Activated CD4-positive, alpha-beta T cell treated with anti-CD3 and anti-CD28 coated beads, Interleukin-2, amount 10 ng/mL, durations not matched to agents 7 days and 5 days (primary cell): ENCODE measurements at places on chromosomes 1 and 21. TPM values are rescaled to one million over a fixed set of nuclear protein-coding genes. Genes with fewer than 3 reads are reported as not detected.

GRCh38 chr1:41417746-41418145 lies 56.5 kb downstream of the FOXO6 start:
- no peaks in the 10 kb centered on the region for H3K4me1 ChIP-seq
- H3K4me3 ChIP-seq, result no peak overlapping the region
- no peaks in the 10 kb centered on the region for H3K36me3 ChIP-seq
- H3K27me3 ChIP-seq, result no peaks in the 10 kb centered on the region

GRCh38 chr21:39077876-39078275 lies 105.4 kb downstream of the PSMG1 start:
- H3K4me1 ChIP-seq, result no peaks in the 10 kb centered on the region
- H3K4me3 ChIP-seq, result no peak overlapping the region
- H3K36me3 ChIP-seq, result no peaks in the 10 kb centered on the region
- no peak overlapping the region for H3K27ac ChIP-seq
- DNase-seq, result no peak

The GOLT1A gene
- total RNA-seq, result not detected

DNA sequence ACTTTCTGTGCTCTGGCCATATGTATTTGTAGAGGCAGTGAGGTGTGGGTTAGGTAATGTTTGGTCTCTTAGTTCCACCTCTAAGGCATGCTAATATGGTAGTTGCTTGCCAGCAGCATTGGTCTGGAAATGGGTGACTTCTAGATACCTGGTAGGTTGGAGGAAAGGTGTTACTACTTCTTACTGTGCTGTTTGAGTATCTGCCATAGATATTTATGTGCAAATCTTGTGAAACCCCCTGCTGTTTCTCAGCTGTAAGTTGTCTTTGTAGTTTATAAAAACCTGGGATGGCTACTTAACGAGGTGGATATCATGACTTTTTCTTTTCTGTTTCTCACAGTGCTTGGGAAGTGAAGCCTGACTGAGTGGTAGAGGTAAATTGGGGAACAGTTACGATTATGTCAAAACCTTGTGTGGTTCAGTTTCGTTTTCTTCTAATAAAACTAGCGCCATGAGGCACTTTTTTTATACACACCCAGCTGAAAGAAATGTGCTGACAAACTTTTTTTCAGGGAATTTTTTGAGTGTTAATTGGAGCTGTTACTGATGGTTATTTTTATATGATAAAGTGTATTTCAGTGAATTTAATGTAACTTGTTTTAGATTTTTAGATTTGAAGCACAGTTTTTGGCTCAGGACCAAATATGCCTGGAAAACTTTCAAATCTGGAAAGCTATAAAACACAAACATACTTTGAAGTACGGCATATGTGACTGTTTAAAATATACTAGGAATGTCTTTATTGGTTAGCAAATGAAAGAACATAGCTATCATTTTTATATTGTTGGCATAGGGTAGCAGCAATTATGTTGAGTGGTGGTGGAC lies 42.1 kb downstream of the CAMSAP2 start:
- H3K4me1 ChIP-seq, result peaks cover 2% of the 10 kb centered on the region
- no peak for DNase-seq
- H3K4me3 ChIP-seq, result no peak overlapping the region
- peak overlapping the region; percentile 52 for H3K27ac ChIP-seq
- no peaks in the 10 kb centered on the region for H3K36me3 ChIP-seq

DNA sequence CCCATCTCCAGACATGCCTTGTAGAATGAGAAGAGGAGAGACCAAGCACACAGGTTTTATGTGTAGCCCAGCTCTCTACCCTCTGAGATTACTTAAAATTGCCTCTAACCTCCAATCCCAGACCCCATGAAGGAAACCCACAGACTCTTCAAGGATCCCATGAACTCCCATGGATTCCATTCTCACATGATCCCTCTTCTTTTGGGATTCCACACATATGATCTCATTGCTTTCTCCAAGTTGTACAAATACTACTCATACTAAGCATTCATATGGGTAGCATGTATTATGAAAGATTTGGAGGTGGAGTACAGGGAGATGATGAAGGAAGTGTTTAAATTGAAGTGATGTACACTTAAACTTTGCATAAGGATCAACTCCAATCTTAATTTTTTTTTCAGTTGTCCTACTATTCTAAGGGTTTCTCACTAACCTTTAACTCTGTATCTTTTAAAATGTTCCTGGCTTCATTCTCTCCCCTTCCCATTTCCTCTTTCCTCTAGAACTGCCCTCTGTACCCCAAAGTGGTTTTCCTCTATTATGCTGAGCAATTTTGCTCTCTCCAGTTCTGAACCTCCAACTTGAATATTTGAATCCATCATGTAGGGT lies 41.6 kb downstream of the MFSD2A start:
- H3K27me3 ChIP-seq, result no peaks in the 10 kb centered on the region
- H3K36me3 ChIP-seq, result no peaks in the 10 kb centered on the region
- H3K4me1 ChIP-seq, result peaks cover 10% of the 10 kb centered on the region
- no peak overlapping the region for H3K27ac ChIP-seq
- H3K4me3 ChIP-seq, result no peak overlapping the region

The DCST1 gene
- not detected for total RNA-seq

DNA sequence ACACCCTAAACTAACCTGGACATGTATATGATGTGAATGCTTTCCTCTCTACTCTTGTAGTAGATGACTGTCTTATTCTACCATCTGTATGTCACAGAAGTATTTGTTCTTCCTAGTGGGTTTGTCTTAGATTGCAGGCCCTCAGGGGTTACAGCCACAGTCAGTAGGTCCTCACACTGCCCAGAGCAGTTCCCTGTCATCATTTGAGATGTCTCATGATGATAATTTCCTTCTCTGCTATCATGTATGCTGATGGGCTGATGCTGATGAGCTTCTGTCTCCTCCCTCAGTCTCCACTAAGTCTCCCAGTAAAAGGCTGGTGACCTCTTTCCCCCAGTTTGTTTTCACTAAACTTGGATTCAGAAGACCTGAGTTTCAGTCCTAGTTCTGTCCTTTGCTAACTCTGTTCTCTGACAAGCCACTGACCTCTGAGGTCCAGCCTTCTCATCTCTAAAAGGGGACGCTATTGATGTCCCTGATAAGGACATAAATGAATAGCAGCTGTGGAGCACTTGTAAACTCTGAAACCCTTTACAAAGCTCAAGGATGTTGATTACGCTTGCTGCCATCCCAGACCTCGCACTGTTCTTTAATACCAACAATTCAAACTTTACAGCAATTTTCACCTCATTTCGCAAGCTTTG lies 3.1 kb upstream of the ETV3 start:
- H3K27ac ChIP-seq, result no peak overlapping the region
- no peak overlapping the region for H3K4me3 ChIP-seq
- peaks cover 22% of the 10 kb centered on the region for H3K4me1 ChIP-seq
- peaks cover 5% of the 10 kb centered on the region for H3K36me3 ChIP-seq
- H3K27me3 ChIP-seq, result peaks cover 7% of the 10 kb centered on the region
- no peak for DNase-seq

DNA sequence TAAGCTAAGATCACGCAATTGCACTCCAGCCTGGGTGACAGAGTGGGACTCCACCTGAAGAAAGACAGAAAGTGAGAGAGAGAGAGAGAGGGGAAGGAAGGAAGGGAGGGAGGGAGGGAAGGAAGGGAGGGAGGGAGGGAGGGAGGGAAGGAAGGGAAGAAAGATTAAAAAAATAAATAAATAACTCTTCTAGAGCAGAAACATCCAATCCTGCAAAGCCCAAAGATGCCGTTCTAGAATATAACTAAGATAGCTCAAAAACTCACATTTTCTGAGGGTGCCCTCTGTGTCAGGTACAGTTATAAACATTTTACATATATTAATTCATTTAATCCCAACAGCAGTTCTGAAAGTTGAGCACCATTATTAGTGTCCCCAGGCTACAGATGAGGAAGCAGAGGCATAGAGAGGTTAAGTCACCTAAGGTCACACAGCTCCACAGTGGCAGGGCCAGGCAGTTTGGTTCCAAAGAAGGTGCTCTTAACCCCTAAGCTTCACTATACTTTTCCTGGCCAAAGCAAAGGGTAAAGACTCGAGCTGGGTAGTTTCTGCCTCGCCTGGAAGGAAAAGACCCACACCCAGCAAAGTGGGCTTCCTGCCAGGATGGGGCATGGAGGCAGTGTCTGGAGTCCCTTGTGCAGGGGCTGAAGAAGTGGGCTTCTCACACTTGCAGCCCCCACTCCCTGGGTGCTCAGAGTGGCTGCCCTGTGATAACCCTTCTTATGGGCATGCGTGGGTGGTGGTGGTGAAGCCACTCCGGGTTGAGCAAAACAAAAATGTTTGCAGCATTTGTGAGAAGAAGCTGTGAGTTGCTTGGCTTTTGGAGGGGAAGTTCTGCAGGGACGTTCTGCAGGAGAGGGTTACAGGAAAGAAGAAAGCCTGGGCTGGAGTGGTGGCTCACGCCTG lies 7.9 kb upstream of the PIK3CD start:
- DNase-seq, result no peak
- no peaks in the 10 kb centered on the region for H3K27me3 ChIP-seq
- H3K36me3 ChIP-seq, result peaks cover 51% of the 10 kb centered on the region
- H3K4me3 ChIP-seq, result no peak overlapping the region

The SYT14 gene
- not detected for total RNA-seq

GRCh38 chr1:66095190-66095589 lies 302.5 kb downstream of the PDE4B start:
- peaks cover 4% of the 10 kb centered on the region for H3K27me3 ChIP-seq
- no peak overlapping the region for H3K27ac ChIP-seq
- no peak for DNase-seq
- no peaks in the 10 kb centered on the region for H3K36me3 ChIP-seq

GRCh38 chr1:201726700-201727099 lies 102.3 kb upstream of the IPO9 start:
- H3K36me3 ChIP-seq, result no peaks in the 10 kb centered on the region
- no peak for DNase-seq
- no peak overlapping the region for H3K27ac ChIP-seq
- no peak overlapping the region for H3K4me3 ChIP-seq
- H3K4me1 ChIP-seq, result no peaks in the 10 kb centered on the region

GRCh38 chr1:119582801-119583200 lies 65.3 kb downstream of the ZNF697 start:
- H3K27ac ChIP-seq, result no peak overlapping the region
- no peaks in the 10 kb centered on the region for H3K36me3 ChIP-seq
- peaks cover 3% of the 10 kb centered on the region for H3K27me3 ChIP-seq
- no peaks in the 10 kb centered on the region for H3K4me1 ChIP-seq

The C1orf21 gene
- 7.4 TPM for total RNA-seq

The OR6K2 gene
- total RNA-seq, result not detected

DNA sequence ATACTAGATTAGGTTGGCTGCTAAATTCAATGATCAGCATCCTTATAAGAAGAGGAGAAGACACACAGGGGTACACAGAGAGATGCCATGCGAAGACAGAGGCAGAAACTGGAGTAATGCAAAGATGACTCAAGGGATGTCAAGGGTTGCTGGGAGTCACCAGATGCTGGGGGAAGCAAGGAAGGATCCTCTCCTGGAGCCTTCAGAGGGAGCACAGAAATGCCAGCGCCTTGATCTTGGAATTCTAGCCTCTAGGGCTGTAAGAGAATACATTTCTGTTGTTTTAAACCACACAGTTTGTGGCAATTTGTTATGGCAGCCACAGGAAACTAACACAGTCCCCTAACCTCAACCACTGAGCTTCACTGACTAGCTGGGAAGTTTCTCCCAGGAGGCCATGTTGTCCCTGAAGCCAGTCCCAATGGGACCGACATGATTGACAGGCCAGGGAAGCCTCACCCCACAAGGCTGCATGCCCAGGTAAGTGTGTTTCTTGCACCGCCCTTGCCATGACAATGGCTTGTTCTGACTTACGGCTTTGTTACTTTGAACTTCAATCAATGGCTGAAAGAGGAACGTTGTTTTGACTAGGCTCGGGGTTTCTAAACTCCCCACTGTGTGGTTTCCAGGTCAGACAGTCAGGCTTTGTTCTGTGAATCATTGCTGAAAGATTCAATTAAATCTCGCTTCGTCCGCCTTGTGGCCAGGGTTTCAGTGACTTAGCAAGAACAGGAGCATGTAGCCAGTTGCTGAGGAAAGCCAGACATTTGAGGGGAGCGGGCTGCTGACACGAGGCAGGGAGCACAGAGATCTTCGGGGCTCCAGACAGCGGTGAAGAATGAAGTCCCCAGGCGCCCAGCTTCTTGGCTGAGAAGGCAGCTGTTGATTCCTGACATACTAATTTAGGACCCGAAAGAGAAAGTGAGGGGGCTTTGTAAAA lies 62.3 kb downstream of the RUNX1 start:
- H3K4me1 ChIP-seq, result peaks cover 92% of the 10 kb centered on the region
- peak; percentile 80 for DNase-seq
- peak overlapping the region; percentile 72 for H3K4me3 ChIP-seq
- peaks cover 27% of the 10 kb centered on the region for H3K36me3 ChIP-seq
- H3K27ac ChIP-seq, result peak overlapping the region; percentile 86

DNA sequence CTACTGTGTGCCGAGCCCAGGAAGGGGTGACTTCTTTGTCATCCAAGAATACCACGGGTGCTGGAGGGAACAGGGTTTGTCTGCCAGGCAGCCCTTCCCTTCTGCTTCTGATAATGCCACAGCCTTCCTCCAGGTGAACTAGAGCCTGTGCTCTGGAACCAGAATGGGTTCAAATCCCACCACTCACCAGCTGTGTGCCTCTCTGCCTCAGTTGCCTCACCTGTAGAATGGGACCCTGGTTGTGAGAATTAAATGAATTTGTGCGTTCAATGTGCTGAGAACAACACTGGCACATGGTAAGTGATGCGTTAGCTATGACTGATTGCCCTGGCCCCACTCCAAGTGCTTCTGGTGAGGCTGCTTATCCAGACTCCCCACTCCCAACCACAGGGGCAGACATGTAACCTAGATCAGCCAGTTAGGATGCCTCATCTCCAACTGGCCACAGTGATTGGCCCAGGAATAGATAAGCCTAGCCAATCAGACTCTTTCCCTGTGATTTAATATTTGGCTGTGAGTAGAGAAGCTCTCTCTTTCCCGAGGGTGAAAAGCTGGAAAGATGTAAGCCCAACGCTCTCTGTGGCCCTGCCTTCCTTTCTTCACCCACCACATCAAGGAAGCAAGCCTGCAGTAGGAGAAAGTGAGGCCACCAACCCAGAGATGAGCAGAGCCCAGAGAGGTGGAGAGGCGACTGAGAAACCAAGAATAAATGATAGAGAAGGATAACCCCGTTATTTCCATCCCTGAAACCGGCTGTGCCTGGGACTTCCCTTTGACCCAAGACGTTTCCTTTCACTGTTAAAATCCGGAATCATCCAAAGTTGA lies 20.8 kb upstream of the LAPTM5 start:
- H3K4me1 ChIP-seq, result peaks cover 25% of the 10 kb centered on the region
- DNase-seq, result no peak
- no peaks in the 10 kb centered on the region for H3K36me3 ChIP-seq
- H3K4me3 ChIP-seq, result no peak overlapping the region

The GPR37L1 gene
- total RNA-seq, result not detected

DNA sequence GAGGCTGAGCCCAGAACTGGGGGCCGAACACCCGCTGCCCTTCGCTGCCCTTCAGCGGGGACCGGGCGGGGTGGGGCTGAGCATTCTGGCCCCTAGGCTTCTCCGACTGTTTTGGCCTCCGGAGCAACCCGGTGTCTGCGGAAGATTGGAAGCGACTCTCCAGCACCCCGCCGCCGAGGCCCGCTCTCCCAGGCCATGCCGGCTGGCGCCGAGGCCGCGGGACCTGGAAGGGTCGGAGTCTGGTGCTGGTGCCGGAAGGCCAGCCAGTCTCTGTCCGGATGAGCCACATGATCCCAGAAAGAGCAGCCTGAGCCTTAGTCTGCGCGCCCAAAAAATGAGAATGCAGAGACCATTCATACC lies 272.0 kb downstream of the FOXD2 start:
- H3K4me1 ChIP-seq, result peaks cover 3% of the 10 kb centered on the region
- H3K4me3 ChIP-seq, result no peak overlapping the region
